ENCODE measurements at places on chromosomes 5 and 9.

DNA sequence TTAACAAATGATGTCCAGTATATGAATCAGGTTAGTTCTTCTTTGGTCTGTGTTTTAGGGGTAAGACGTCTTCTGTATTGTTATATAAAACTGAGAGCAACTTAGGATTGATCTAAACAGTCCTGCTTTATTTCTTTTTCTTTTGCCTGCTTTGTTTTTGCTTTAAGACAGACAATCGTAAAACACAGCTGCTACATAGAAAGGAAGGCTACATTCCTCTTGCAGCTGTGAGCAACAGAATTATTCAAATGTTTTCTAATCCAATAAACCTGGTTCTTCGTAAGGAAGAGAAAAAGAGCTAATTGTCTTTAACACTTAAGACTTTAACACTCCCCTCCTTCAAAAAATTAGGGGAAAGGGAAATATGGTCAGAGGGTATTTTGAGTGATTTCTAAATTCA, 14.6 kb downstream of the FGF1 start:
- no peak for DNase-seq

DNA sequence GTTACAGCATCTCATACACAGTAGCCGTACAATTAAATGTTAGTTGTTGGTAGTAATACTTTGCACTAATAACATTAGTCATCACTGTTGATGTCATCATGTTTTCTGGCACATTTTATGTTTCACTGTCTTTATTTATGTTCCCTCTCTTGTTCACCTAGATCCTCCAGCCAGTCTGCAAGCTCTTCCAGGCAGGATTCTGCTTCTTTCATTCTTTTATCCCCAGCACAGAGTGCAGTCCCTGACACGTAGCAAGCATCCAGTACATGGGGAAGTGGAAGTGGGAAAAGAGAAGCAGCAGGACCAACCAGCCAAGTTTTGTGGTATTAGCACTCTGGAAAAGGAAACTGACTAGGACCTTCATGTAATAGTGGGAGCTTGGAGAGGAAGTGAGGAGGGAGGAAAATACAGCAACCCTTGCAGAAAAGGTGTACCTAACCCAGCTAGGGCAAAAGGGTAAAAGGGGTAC, 89.7 kb upstream of the SLC44A1 start:
- no peak for DNase-seq

DNA sequence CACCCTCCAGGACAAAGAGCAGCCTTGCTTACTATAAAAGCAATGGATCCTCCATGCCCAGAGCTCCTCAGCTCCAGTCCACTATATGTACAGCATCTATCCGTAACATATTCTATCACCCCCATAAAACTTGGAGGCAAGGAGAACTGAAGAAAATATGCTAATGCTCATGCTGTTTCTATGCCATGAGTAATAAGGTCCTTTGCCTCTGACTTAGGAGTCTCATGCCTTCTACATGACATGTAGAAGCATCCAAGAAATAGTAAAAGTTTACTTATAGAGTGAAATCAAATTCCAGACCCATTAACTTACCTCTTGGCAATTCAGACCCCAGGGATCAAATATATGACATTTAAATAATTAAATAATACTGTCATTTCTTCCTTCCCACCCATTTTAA, 33.7 kb downstream of the SSBP2 start:
- DNase-seq, result no peak

DNA sequence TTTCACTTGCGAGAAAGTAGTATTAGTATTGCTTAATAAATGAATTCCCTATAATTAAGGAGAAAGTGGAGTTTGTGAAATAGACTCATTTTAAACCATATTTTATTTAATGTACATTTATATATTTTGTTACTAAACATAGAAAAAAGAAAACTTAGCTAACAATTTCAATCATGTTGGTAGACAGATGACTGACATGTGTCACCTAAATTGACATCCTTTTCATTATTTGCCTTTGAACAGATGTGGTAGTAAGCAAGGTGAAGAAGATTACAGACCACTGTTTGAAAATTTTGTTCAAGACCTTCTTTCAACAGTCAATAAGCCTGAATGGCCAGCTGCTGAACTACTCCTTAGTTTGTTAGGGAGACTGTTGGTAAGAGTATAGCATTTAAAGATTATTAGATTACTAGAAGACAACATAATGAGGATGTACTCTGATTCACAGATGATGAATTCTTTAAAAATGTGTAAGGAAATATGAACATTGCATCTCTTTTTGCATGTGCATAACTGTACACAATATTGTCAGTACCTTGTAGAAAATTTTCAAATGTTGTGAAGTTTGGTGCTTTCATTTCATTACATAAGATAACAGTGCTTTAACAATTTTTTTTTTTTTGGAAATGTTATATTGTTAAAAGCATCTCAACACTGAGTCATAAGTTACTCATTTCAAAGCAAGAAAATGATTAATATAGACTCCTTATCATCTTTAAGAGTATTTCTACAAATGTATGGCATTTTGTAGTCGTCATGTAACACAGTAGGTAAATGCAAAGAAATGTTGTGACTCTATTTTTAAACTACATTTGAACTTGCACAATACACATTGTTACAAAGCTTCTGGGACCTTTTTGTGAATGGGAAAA, 139.5 kb downstream of the NIPBL start:
- DNase-seq, result no peak

- DNase-seq, result no peak
Observed at GRCh38 chr5:159933531-159934485, 17.5 kb downstream of the ADRA1B start.

- DNase-seq, result no peak
Observed at GRCh38 chr9:88184976-88185375, 46.7 kb upstream of the SPATA31C2 start.

GRCh38 chr5:1886846-1887587, 4.3 kb upstream of the IRX4 start:
- DNase-seq, result no peak

DNA sequence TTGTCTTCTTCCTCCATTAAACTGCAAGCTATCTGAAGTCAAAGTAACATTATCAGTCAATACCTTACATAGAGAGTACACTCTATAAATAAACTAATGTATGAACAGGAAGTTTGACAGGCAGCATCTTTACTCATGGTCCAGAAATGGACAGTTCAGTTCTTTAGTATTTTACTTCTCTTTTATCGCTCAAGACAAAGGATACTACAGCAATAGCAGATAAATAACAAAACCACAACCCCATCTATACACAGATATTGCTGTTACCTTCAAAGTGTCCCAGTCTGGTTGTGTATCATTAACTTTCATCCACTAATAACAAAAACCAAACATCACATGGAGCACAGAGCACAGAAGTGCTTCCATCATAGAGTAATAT, 46.4 kb downstream of the SEMA5A start:
- no peak for DNase-seq

- no peak for DNase-seq
Observed at GRCh38 chr9:94664801-94665200, 25.5 kb upstream of the FBP1 start.

DNA sequence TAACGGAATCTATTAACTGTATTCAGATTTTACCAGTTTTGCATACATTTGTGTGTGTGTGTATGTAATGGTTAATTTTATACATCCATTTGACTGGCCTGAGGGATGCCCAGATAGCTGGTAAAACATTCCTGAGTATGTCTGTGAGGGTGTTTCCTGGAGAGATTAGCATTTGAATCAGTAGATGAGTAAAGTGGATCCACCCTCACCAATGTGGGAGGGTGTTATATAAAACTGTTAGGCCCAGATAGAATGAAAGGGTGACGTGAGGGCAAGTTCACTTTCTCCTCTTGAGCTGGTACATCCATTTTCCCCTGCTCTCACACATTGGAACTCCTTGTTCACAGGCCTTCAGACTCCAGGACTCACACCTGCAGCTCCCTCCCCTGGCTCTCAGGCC, 88.7 kb downstream of the EMB start:
- no peak for DNase-seq

DNA sequence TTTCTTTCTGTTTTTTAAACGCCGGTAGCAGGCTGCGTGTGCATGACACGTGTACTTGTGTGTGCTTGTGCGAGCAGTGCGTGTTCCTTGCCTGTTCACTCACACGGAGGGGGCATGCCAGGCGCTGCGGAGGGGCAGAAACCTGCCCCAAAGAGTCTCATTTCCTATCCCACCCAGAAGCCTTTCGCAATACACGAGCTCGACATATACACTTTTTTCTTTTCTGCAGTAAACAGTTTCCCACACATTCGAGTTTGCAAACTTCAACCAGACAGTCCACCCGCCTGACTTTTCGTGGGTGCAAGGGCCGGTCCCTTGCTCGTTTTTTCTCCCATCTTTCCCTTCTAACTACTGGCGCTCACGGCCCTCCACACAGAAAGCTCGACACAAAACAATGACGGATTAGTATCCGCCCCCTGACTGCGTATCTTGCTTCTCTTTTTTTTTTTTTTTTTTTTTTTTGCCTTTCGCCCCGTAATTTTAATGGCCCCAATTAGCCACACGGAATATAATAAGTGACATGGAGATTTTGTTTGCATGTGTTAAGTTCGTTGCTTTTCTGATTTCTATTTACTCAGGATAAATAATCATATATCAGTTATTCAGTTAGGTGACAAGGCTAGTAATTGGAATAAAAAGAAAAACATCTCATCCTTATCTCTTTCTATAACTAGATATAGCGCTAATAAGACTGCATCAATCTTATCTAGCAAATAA, 5.3 kb upstream of the OTP start:
- DNase-seq, result no peak

DNA sequence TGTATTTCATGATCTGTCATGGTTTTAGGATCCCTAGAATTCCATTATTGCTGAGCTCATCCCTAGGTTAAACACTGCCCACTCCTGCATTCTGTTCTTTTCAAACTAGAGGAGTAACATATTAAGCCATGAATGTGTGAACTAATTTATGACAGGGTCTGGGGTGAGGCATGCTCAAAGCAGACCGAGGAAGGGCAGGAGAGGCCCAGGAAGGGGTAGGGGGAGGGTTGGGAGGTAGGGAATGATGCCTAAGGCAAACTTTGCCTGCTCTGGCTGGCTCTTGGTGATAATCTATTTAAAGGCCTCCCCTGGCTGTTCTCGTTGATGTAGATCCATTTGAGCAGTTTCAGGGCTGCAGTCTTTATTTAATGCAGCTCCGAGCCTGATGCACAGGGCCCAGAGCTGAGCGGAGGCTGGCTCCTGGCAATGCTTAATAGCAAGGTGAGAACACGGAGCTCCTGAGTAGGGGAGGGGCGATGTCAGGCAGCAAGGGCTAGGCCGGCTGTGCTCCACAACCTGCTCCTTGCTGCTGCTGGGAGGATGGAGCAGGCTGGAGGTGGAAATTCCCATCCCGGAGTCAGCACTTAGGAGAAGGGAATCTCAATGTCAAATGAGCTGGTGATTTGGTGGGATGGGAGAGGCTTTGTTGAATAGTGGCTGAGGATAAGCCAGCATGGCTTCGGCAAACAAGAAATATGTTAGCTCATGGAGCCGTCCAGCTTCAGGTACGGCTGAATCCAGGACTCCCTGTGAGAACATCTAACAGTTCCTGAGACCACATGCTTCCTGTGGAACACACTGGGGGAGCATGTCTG, 73.2 kb upstream of the UNC5A start:
- DNase-seq, result no peak

DNA sequence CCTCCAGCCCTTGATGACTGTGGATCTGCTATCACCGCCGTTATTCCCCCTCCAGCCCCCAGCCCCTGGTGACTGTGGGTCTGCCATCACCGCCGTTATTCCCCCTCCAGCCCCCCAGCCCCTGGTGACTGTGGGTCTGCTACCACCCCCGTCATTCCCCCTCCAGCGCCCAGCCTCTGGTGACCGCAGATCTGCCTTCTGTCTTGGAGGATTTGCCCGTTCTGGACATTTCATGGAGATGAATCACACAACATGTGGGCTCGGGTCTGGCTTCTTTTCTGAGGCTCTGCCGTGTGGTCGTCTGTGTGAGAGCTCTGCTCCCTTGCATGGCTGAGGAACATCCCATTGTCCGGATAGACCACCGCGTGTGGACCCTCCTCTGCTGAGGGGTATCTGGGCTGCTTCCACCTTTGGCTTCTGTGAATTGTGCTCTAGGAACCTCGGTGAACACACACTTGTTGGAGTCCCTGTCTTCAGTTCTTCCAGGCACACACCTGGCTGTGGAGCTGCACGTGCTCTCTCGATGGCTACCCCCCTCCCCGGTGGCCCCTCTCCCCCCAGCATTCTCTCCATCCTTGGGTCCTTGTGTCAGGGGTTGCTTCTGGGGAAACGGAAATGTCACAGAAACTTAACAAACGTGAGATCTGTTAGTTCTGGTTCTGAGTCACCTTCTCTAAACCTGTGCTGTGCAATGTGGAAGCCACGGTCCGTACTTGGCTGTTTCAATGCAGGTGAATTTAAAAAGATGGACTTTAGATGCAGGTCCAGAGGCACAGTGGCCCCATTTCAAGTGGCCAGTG, 105.3 kb upstream of the COL5A1 start:
- no peak for DNase-seq

- no peak for DNase-seq
Observed at GRCh38 chr5:138438724-138439476, at the start of gene REEP2. Gene REEP2, plus strand, starts transcription at chr5:138439057. Its CDS starts 152 bp downstream, at chr5:138439209.

DNA sequence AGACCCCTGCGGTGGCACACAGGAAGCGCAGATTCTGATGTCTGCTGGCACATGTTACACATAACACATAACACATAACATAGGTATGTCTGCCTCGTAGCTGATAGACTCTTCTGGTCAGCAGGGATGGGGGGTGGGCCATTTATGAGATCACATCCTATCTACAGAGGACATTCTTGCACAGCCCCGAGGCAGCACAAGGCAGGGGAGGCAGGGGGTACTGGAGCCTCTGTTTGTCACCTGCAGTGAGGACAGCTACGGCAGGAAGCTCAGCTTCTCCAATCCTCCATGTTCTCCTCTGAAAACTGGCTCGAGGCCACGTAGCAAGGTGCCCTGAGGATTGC, 16.7 kb upstream of the MED10 start:
- DNase-seq, result no peak

- DNase-seq, result no peak
Observed at GRCh38 chr5:68444048-68444447, 228.5 kb downstream of the PIK3R1 start.

- DNase-seq, result no peak
Observed at GRCh38 chr9:137313956-137314560, 12.0 kb upstream of the NRARP start.

DNA sequence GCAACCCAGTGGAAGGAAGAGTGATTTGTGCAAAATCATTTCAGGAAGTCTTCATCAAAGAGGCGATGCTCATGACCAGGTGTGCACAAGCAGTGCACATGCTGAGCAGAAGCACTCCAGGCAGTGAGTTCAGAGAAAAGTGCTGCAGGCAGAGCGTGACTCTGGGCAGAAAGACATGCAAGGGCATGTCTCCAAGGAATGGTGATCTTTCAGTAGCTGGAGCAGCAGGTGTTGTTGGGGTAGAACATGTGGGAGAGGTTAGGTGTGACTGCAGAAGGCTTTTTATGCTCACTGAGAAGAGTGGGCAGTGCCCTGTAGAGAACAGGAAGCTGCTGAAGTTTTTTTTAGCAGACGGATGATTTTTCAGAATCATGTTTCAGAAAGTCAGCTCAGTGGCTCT, 545.4 kb upstream of the TLE4 start:
- DNase-seq, result no peak
